ENCODE measurements at places on chromosomes 6 and 20. TPM values are rescaled to one million over a fixed set of nuclear protein-coding genes. Genes with fewer than 3 reads are reported as not detected.

DNA sequence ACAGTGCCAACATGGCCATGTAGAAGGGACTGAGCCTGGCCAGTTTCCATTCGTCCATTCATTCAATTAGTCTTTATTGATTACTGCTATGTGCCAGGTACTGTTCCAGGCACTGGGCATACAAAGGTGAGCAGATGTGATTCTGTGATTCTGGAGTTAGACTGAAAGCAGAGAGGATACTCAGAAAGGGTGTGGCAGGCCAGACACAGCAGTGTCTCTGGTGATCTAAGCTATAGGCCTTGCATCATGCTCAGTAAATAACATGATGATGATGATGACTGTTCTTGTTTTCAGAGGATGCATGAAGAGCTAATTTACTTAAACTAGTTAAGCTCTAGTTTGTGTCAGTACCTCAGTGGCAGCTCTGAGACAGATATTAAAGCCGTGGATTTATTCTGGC lies 31.4 kb upstream of the FUCA2 start:
- DNase-seq, result peak; percentile 25

DNA sequence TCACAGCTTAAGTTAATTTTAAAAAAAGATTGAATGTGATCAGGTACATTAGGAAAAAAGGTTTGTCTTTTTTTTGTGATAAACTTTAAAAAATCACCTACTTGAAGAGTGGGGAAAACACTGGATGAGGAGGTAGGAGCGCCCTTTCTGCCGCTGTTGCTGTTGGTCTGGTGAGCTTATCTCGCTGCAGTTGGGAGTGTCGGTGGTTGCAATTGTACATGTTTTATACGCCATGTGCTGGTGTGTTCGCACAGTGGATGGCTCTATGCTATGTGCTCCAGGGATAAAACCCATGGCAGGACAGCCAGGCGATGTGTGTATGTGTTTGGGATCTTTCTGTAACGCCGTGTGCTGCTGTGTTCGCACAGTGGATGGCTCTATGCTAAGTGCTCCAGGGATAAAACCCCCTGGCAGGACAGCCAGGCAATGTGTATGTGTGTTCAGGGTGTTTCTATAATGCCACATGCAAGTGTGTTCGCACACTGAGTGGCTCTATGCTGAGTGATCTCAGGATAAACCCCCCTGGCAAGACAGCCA lies 1.7 kb downstream of the SLC22A3 start:
- DNase-seq, result no peak

The LAMA2 gene
- 0.22 TPM for total RNA-seq

DNA sequence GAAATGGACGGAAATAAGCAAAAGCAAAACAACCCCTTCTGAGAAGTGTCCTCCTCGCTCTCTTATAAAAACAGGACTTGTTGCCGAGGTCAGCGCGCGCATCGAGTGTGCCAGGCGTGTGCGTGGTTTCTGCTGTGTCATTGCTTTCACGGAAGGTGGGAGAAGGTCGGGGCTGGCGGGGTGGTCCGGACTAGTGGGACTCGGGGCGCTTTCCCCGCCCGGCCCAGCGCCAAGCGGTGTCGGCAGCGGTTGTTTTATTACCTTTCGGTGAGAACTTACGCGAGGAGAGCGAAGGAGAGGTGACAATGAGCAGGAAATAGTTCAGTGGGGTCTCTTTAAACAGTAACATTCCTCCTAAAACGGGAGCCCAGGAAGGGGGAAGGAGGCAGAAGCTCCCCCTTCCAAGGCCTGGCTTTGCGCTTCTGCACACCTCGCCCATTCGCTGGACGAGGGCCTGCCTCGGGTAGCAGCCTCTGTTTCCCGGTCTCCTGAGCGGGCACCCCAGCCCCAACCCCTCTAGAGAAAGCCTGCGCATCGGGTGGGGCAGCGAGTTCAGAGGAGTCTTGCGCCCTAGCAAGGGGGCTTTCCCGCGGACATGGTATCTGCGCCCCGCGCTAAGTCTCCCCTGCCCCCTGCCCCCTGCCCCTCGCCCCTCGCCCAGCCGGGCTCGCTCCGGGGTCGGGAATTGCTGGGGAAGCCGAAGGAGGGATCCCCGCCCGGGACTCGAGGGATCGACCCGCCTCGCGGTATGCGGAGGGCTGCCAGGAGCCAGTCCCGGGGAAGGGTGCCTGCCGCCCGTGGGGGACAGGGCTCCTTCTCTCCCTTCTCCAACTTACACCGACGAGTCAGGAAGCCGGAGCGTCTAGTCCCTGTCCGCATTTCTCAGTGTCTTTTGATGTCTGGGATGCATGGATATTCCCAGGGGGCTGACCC lies 1.2 kb upstream of the TBXT start:
- DNase-seq, result no peak

The LPIN3 gene
- 24.1 TPM for total RNA-seq

DNA sequence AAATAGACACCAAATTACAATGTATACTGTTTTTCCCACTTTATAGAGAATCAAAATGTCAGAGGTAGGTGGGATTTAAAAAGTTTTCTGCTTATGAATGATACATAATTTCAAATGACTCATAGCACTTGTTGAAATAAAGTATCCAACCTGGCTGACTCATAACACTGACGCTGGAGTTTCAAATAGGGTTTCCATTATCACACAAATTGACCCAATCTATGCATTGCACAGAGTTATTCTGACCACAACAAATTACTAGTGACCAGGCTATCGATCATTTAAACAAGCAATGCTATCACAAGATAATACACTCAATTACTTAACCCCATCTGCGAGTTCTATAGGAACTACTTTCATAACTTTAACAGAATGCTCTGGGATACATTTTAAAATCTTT lies 31.9 kb upstream of the PRELID3B start:
- peak; percentile 79 for DNase-seq

All from PC-3 (cell line).